Umbilical cord (tissue), 2 donors: ENCODE measurements at places on chromosomes 2 and 18. TPM values are rescaled to one million over a fixed set of nuclear protein-coding genes. Genes with fewer than 3 reads are reported as not detected.

The LBX2 gene
- not detected for total RNA-seq

The SLC4A5 gene
- total RNA-seq, result 3.6 TPM

The CAPN14 gene
- 0.96 TPM for total RNA-seq

The KCNIP3 gene
- 12.5 TPM for total RNA-seq

The ALPP gene
- total RNA-seq, result not detected

The CHRND gene
- total RNA-seq, result 1.7 TPM

The ZNF519 gene
- total RNA-seq, result 16.9 TPM

The ANKRD23 gene
- 6.5 TPM for total RNA-seq

The CDK5R2 gene
- total RNA-seq, result not detected

The EMILIN1 gene
- total RNA-seq, result 287 TPM

The ACKR3 gene
- total RNA-seq, result 14.7 TPM

The CERKL gene
- total RNA-seq, result 5.8 TPM

The KRTCAP3 gene
- not detected for total RNA-seq

The CASP10 gene
- total RNA-seq, result 3.4 TPM

The FAP gene
- 161 TPM for total RNA-seq

The NGEF gene
- total RNA-seq, result 1.2 TPM

The RNF152 gene
- 19.3 TPM for total RNA-seq

The LIMS4 gene
- 10.8 TPM for total RNA-seq

The FSHR gene
- total RNA-seq, result not detected

The ALK gene
- total RNA-seq, result 1.2 TPM

The CABLES1 gene
- 18.3 TPM for total RNA-seq

The KHK gene
- 3.4 TPM for total RNA-seq

The GPR55 gene
- 0.96 TPM for total RNA-seq

The APCDD1 gene
- 7.5 TPM for total RNA-seq

The EML6 gene
- 3.4 TPM for total RNA-seq

The AQP4 gene
- 5.1 TPM for total RNA-seq

The ATOH8 gene
- total RNA-seq, result 14.2 TPM

The PRSS56 gene
- not detected for total RNA-seq
